ENCODE measurements at places on chromosomes 6 and 20. TPM values are rescaled to one million over a fixed set of nuclear protein-coding genes. Genes with fewer than 3 reads are reported as not detected.

HTR1E gene
- under 0.01 TPM for total RNA-seq

C6orf52 gene
- 1.5 TPM for total RNA-seq

TRIM31 gene
- not detected for total RNA-seq

TFAP2B gene
- total RNA-seq, result 0.33 TPM

PEX3 gene
- total RNA-seq, result 17.9 TPM

TGM3 gene
- not detected for total RNA-seq

LAMA2 gene
- 58.3 TPM for total RNA-seq

SLC22A7 gene
- total RNA-seq, result not detected

Data from uterine smooth muscle cell (primary cell).